ENCODE measurements at places on chromosomes 16 and 17.

DNA sequence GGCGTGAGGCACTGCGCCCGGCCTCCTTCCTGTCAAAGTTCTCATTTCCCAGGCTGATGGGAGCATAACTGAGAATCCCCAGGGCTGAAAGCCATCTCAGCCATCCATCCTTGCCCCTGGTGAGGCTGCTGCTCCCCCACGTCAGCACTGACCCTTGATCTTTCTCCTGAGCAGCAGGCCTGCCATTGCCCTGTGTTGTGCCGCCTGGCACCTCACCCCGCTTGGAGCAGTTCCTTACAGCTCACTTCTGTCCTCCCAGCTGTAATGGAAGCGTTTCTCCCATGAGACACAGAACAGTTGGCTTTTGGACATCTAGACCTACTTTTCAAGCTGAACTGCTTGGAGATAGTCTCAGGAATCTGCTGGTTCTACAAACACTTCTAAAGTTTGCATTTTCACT, 51.5 kb downstream of the OR1D5 start:
- no peak for DNase-seq

DNA sequence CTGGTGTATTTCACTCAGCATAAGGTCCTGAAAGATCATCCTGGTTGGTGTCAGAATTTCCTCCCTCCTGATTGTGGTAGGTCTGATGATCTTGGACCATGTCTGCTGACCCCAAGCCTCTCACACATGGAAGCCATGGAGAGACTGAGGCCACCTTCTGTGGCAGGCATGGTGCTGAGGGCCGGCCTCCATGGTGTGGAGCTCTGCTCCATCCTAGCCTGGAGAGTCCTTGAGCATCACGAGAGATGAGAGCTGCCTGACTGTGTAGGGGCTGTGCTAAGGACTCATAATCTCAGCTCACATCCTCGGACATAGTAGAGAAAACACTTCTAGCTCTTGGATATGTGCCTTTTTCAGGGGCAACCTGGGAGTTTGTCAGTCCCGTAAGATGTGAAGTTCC, 40.6 kb downstream of the MPRIP start:
- DNase-seq, result no peak

DNA sequence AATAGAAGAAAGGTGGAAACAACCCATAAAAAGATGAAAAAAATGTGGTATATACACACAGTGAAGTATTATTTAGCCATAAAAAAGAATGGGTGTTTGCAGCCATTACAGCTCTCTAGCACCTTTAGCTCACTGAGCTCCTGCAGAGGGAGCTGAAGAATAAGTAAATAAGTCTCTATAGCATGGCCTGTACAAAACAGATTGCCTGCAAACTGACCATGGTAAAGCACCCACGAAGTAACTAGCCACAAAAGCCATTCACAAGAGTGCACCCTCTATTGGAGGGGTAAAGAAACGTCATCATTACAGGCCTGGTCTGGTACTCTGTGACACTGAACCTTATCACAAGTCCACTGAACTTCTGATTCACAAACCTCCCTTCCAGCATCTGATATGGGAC, 76.3 kb downstream of the USP32 start:
- DNase-seq, result no peak

DNA sequence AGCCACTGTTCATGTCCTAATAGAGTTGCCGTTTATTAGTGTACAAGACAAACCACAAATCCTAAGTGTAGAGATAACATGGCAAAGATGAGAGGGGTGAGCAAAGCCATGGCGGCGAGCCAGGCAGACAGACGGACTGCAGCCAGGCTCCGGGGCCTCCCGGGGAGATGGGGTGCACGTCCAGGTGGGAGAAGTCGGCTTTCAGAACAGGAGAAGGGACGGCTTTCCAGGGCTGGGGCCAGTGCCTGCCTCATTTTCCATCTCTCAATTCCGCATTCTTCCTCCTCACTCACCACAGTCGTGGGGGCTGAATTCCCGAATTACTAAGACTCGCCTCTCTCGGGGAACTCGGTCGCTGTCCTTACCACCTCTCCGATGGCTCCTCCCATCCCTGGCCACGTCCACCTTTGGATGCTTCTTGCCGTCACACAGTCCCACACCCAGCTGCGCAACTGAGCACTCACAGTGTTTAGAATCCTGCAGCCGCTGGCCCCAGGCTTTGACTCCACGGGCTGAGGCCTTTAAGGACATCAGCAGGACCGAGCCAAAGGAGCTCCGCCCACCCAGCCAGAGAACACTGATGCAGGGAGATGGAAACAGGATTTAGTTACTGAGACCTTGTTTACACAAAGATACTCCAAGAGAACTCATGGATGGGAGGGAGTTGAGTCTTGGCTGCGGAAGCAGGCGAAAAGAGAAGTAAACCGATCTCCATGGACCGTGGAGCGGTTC, 59.7 kb downstream of the RNF112 start:
- DNase-seq, result no peak

- DNase-seq, result peak; percentile 40
These were observed 558 bp downstream of the SOX15 start for GRCh38 chr17:7589204-7589868.

DNA sequence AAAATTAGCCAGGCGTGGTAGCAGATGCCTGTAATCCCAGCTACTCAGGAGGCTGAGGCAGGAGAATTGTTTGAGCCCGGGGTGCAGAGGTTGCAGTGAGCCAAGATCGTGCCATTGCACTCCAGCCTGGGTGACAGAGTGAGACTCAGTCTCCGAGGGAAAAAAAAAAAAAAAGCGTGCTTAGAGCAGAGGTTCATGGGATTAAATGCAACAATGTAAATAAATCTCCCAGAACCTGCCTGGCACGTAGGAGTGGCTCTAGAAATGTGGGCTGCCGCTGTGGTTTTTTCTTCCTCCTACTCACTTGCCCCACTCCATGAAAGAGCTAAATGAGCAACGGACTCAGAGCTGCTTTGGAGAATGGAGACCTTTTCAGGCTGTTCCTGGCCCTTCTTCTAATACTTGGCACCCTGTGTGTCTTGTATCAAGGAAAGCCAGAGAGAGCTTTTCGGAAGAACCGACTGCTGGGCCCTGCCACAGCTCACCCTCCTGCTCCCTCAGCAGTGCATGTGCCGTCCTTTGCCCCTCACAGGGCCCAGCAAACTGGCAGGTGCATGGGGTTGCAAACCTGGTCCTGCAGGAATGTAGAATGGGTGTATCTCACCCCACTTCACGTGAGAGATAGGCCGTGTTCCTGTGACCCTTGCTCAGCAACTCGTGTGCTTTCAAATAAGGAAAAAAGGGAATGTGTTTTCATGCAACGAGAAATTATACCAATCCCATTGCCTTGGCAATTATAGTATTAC, 52.0 kb downstream of the LDHD start:
- no peak for DNase-seq

GRCh38 chr16:25264597-25264996, 7.0 kb upstream of the ZKSCAN2 start:
- no peak for DNase-seq

DNA sequence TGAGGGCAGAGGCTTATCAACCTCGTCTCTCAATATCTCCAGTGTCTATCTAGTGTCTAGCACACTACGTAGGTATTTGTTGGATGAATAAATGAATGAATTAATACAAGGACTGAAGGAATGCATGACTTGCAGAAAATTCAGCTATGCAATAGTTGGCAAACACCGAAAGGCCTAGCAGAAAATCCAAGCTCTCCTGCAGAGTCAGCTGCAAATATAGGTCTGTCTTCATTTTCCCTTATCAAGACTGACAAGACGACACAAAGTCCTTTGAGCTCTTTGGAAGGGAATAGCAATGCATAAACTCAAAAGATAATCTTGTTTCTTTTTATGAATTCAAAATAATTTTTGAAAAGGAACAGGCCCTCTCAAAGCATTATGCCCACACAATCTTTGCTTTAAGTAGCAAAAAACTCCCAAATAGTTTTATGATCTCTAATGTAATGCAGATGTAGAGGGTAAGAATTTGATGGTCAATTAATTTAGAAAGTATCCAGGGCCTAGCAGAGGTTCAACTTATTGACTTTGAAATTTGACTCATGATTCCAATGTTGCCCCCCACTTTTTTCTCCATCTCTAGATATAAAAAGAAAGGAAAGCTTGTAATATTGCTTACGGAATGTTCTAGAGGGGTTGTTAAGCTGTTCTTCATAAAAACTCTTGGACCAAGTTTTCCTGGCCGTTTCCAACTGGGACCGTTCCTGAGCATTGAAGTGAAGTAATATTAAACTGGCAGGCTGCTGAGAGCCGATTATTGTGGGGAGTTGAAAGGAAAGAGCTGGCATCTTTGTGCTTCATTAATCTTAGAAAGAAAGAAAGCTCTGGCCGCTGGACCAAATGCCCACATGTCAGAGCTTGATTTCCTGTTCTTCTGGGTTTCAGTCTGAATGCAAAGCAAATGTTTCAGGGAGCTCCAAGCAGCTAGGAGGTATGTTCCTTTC, 227.3 kb downstream of the HS3ST3A1 start:
- no peak for DNase-seq

DNA sequence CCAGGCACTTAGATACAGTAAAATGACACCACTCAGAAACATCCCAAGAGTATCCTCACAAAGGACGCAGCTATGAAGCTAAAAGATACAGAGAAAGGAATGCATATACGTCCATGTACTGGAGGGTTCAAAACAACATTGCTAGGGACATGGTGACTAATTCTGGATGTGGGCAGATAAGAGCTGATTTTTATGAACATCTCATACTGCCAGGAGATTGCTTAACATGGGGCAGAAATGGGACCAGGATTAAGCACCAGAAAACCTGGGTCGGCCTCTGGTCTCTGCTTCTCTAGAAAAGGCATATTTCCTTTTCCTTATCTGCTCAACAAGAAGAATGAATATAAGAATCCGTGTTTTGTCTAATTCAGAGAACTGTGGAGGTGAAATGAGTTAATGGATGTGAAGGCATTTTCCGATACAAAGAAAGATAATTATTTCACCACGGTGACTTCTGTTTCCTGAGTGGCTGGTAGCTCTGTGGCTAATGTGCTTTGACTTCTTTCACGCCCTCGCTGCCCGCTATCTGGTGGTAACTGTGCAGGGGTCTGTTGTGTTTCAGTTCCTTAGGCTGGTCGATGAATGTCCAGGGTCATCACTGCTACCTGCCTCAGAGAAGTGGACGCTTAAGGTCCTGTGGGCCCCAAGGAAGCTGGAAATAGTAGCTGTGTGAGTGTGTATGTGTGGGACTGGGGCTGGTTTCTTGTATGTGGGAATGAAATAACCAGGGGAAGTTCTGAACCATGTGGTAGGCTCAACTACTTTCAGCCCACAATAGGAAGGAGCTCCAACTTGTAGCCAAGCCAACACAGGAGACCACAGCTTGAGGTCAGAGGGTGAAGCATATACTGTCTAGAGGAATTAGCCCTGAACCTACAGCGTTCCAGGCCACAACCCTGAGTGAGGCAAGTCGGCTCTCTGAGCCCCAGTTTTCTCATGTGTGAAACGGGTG, 15.8 kb upstream of the CCL5 start:
- no peak for DNase-seq

- no peak for DNase-seq
These were observed 16.3 kb downstream of the ITGAD start for GRCh38 chr16:31409433-31409832.

GRCh38 chr16:71364133-71364681, 5.7 kb downstream of the CALB2 start:
- no peak for DNase-seq

GRCh38 chr16:2586241-2586640, 48.4 kb downstream of the PDPK1 start:
- DNase-seq, result no peak

DNA sequence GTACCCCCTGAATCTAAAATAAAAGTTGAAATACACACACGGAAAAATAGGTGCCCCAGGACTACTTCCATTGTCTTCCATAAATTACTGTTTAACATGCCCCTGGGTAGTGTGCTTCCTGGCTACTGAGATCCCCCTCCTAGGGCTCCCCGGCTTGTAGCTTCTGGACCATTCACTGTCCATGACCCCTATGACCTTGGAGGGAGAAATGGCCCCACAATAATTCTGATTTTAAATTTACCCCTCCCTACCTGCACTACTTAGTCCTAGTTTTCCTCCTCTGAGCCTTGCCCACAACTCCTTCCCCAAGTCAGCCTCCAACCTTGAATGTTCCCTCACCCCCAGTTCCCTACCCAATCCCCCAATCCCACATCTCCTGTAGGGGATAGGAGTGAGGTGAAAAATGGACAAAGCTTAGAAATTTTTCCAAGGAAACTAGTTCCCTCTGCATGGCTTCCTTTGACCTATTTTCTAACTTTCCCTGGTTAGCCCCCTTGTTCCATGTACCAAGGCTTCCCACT, 9.5 kb upstream of the MSL1 start:
- no peak for DNase-seq

GRCh38 chr17:68097161-68097805, 61.7 kb downstream of the KPNA2 start:
- DNase-seq, result no peak

DNA sequence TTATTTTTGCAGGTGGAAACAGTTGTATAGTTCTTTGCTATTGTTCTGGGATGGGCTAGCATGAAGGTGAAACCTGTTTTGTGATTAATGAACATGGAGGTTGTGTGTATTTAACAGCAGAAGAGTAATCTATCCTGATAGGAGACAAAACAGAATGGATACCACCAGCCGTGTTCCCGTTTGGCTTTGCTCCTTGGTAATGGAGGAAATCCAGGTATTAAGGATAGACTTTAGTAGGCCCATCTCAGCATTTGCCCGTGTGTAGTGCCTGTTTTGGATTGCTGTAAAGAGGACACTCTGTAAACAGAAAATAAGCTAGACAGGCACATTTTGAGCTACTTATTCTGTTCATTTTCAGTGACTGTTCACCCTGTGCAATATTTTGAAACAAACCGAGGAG, 215.1 kb downstream of the RBFOX1 start:
- no peak for DNase-seq

- DNase-seq, result no peak
These were observed 22.2 kb upstream of the C17orf107 start for GRCh38 chr17:4877089-4877488.

DNA sequence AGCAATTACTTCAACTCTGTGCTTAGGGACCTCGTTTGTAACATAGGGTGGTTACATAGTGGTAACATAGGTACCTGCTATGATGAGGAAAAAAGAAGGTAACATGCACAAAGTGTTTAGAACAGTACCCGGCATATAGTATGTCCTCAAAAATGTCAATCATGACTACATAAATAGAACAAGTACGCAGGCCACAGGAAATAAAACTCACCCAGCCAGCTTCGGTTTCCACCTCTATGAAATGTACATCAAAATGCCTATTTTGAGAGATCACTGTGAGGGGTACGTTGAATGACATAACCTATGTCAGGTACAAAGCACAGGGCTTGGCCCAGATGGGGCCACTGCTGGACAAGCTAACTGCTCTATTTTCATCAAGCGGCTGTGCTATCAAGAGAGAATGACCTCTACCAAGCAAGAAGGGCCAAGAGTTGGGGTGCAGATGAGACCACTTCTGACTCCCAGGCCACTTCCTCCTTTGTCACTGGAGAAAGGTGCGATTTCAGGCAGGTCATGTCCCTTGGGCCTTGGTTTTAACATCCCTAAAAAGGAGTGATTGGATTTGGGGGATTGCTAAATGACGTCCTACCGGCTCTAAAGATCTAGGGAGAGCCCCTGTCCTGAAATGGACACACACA, 45.4 kb downstream of the WSB1 start:
- no peak for DNase-seq

DNA sequence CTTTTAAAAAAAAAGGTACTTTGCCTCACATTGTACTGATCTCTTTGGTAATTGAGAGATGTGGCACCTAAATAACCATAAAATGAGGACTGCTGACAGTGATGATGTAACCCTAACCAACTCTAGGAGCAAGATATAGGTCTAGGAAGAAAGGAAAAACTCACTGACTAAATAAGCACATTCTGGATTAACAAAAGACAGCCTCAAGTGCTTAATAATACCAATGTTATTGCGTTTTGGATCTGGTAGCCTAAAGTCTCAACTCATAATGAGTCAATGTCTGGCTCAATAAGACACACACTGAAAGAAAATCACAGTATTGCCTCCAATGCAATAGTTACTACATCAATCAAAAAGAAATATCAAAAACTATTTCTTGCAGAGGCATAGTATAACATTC, 3.0 kb downstream of the ERN1 start:
- DNase-seq, result no peak
